Karpas-422 (cell line): ENCODE measurements at places on chromosomes 3 and 15.
A peak's percentile ranks its signal among the peaks of the same experiment; 100 is the strongest.

- no peaks in the 10 kb centered on the region for H3K36me3 ChIP-seq
- no peak within 1 kb of the TSS for H3K27ac ChIP-seq
- no peaks in the 10 kb centered on the region for H3K27me3 ChIP-seq
Measured at GRCh38 chr3:138132239-138132638, at the start of gene A4GNT. A4GNT (minus strand) TSS chr3:138132390; CDS start chr3:138131256, 1,134 bp downstream.

GRCh38 chr15:62357431-62357830 lies 192.3 kb upstream of the C2CD4B start:
- no peaks in the 10 kb centered on the region for H3K4me1 ChIP-seq
- no peak overlapping the region for H3K4me3 ChIP-seq
- no peak overlapping the region for H3K27ac ChIP-seq
- H3K27me3 ChIP-seq = no peaks in the 10 kb centered on the region
- H3K36me3 ChIP-seq = no peaks in the 10 kb centered on the region

DNA sequence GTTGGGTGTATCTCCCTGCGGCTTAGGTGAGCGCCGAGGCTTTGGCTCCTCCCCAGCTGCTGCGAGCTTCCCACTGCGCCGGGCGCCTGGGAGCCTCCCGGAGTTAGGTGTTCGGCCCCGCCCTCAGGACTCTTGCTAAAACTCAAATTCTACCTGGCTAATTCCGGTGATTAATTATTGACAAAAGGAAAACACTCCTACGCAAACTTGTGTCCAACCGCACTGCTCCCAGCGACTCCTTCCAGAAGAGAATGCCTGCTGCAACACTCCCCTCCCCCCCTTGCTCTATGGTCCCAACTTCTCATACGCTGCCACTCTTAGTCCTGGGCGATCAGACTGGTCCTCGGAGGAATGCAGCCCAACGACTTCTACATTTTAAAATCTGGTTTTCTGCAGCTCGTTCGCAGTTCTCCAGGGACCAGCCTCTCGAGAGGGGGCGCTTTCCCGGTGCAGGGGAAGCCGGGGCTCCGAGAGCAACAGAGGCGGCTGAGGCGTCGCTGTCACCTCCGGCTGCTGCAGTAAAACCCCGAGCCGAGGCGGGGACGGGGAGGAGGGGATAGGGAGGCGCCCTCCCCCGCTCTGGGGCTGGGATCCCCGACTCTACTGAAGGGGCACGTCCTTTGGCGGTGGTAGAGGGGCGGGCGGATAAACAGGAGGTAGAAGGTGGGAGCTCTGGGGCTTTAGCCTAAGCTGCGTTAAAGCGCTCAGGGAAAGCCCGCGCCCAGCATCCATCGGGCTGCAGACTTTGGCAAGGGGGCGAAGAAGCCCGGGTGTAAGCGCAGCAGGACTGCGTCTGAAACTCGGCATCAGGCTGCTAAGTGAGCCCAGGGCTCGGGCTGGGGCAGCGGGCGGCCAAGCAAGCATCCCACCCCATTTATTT lies at the start of gene SPTSSB:
Gene SPTSSB (minus strand): TSS at position 77 of the 880 bp plus-strand sequence. CDS start 25,194 bp downstream, outside the sequence.
- no peak for DNase-seq
- H3K4me3 ChIP-seq = no peak within 1 kb of the TSS
- no peaks in the 10 kb centered on the region for H3K4me1 ChIP-seq
- H3K36me3 ChIP-seq = no peaks in the 10 kb centered on the region

DNA sequence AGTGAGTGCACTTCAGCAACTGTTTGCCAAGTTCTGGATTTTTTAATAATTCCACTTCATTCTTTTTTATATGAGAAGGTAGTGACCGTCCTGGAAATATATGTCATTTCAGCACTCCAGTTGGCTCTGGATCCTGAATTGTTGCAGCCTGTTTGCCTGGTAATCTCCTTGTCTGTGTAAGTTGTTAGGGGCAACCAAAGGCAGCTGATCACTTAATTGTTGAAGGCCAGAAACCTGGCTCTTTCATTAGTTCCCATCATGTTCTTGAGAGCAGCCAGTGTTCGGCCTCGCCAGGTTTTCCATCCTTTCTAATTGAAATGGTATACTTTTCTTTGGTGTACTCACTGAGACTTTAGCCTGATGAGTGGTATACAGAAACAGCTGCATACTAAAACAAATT lies 168.6 kb downstream of the SOX2 start:
- H3K4me3 ChIP-seq = no peak overlapping the region
- H3K27ac ChIP-seq = no peak overlapping the region
- no peaks in the 10 kb centered on the region for H3K4me1 ChIP-seq
- DNase-seq = no peak
- no peaks in the 10 kb centered on the region for H3K36me3 ChIP-seq

GRCh38 chr15:92884436-92885223 lies 15.5 kb upstream of the CHD2 start:
- peak overlapping the region; percentile 94 for H3K4me3 ChIP-seq
- peak overlapping the region; percentile 89 for H3K27ac ChIP-seq
- peak; percentile 58 for DNase-seq
- peaks cover 33% of the 10 kb centered on the region for H3K4me1 ChIP-seq
- H3K27me3 ChIP-seq = no peaks in the 10 kb centered on the region

- no peak for DNase-seq
- H3K36me3 ChIP-seq = 0 out of 2 replicates have a peak, but pooled peaks cover 7% of the 10 kb centered on the region
- no peaks in the 10 kb centered on the region for H3K27me3 ChIP-seq
- H3K4me3 ChIP-seq = no peak overlapping the region
- peaks cover 5% of the 10 kb centered on the region; the same call in 1 of the 2 replicates for H3K4me1 ChIP-seq
Measured at GRCh38 chr15:72509484-72509883, 35.4 kb downstream of the ARIH1 start.
